ENCODE measurements at places on chromosomes 5 and 9.

DNA sequence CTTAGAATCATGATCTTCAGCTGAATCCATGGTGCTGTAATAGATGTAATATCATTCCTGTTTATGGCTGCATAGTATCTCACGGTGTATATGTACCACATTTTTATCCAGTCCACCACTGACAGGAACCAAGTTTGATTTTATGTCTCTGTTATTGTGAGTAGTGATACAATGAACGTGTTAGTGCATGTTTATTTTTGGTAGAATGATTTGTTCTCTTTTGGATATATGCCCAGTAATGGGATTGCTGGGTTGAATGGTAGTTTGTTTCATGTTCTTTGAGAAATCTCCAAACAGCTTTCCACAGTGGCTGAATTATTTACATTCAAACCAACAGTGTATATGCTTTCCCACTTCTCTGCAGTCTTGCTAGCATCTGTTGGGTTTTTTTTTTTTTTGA is 175.1 kb upstream of the CDH10 start:
- DNase-seq: no peak

- DNase-seq: no peak
Observed at GRCh38 chr5:139551191-139551889, 9.8 kb upstream of the UBE2D2 start.

- no peak for DNase-seq
Observed at GRCh38 chr5:87329114-87329513, 61.4 kb downstream of the RASA1 start.

DNA sequence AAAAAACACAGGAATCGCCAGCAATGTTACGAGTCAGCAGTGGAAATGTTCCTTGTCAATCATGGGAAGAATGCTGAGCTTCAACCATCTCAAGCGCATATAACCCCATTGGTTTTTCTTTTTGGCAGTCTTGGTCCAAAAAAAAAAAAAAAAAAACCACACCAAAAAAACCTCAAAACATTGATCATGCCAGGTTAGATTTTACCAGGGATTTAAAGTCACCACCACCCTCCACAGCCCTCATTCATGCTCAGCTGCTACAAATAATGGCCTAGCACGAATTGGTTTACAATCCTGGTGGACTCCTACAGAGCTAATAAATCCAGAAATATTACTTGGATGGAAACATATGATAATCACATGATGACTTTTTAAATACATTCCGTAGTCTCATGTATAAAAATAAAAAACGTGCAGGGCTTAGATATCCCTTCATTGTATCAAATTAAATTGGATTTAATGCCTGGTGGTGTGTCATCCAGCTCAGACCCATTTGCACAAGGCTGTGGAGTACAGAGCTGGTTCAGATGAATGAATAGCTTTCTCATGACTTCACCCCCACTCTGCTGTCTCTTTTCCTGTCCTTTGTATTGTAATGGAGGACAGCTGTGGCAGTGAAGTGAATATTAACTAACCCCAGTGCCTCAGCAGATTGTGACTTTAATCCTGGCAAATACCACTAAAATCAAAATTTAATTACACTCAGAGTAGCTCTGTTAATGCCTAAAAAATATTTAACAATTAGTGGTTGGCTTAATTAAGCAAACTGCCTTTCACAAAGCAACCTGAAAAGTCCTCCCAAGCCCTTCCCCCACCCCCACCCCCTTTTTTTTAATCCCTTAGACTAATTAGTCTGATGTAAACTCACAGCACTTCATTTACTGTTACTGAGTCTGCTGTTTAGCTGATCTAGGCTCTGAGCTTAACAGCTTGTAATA is 626.5 kb upstream of the ZNF608 start:
- no peak for DNase-seq

DNA sequence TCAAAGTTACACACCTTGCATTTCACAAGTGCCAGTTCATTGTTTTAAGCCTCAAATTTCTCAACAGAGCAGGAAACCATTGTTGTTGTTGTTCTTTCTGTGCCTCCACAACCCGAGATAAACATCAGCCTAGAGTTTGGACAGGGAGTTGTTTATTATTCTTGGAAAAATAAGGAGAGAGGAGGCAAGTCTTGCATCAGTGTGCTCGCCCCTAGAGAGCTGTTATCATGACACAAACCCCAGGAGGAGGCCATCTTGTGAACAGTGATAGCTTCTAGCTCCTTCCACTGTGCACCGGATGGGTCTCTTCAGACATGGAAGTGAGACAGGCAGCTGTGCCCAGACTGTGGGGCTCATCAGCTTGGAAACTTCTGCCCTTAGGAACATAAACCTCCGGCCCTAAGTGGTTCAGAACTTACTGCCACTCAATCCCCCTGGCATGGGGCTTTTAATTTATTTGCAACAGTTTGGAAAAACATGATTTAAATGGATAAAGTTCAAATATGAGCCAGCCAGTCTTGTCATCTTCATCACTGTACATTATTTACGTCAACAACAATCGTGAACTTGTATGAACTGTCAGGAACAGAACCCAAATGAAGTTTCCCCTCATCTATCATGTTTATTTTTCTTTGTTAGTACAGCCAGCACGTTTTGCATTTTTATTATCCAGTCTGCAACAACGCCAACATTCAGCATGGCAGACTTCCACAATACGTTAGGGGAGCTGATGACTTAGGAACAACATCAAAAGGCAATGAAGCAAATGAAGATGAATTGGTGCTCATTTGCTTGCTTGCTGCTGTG is 181.7 kb upstream of the S1PR3 start:
- DNase-seq: no peak

- no peak for DNase-seq
Observed at GRCh38 chr9:13467157-13467556, 187.7 kb upstream of the MPDZ start.

Measured in stimulated activated CD8-positive, alpha-beta memory T cell treated with anti-CD3 and anti-CD28 coated beads, Interleukin-12 subunit alpha, Interleukin-12 subunit beta, amount 100 ng/mL, for 1 hour (primary cell).